Mammary microvascular endothelial cell (primary cell): ENCODE measurements at places on chromosomes 1 and 21. TPM values are rescaled to one million over a fixed set of nuclear protein-coding genes. Genes with fewer than 3 reads are reported as not detected.

Gene PINK1
- 33.5 and 36.4 TPM in 2 replicates for total RNA-seq

Gene FALEC
- total RNA-seq: not detected in 2 replicates

Gene FCRL1
- total RNA-seq: not detected in 2 replicates

Gene KRTAP11-1
- not detected in 2 replicates for total RNA-seq

Gene FNDC5
- total RNA-seq: 0.07 TPM in 1 of 2 replicates, not detected in the other

Gene RHBDL2
- total RNA-seq: 0.59 and 0.87 TPM in 2 replicates

Gene HS2ST1
- total RNA-seq: 13.6 and 14.7 TPM in 2 replicates

Gene GJA4
- total RNA-seq: 0.33 and 0.98 TPM in 2 replicates

Gene TMPRSS15
- total RNA-seq: not detected in 2 replicates

Gene ACADM
- total RNA-seq: 21.4 and 30.1 TPM in 2 replicates

Gene CD52
- not detected in 2 replicates for total RNA-seq

Gene KRTAP13-2
- total RNA-seq: not detected in 2 replicates

Gene LCE2C
- total RNA-seq: not detected in 2 replicates

Gene WNT9A
- 0.05 and 0.20 TPM in 2 replicates for total RNA-seq

Gene YY1AP1
- 23.6 and 24.8 TPM in 2 replicates for total RNA-seq

Gene NEXN
- 5.0 and 7.0 TPM in 2 replicates for total RNA-seq

Gene CCSAP
- total RNA-seq: 5.8 and 5.9 TPM in 2 replicates

Gene WDR77
- 55.7 and 56.5 TPM in 2 replicates for total RNA-seq

Gene HLX
- total RNA-seq: 45.7 and 49.1 TPM in 2 replicates

Gene AKIRIN1
- 31.0 and 31.4 TPM in 2 replicates for total RNA-seq

Gene TAS1R1
- 0.10 TPM in 1 of 2 replicates, not detected in the other for total RNA-seq

Gene NEGR1
- 0.25 and 0.27 TPM in 2 replicates for total RNA-seq

Gene NFIA
- 7.6 and 12.2 TPM in 2 replicates for total RNA-seq

Gene DLGAP3
- not detected in 2 replicates for total RNA-seq

Gene OR2T2
- not detected in 2 replicates for total RNA-seq

Gene CD5L
- not detected in 2 replicates for total RNA-seq

Gene EDARADD
- not detected in 2 replicates for total RNA-seq

Gene GPR3
- 2.0 and 2.1 TPM in 2 replicates for total RNA-seq
